Dermis blood vessel endothelial cell (primary cell): ENCODE measurements at places on chromosomes 13 and 19.

GRCh38 chr19:44212866-44213346 lies 574 bp downstream of the ZNF227 start:
- peak; percentile 59 for DNase-seq

DNA sequence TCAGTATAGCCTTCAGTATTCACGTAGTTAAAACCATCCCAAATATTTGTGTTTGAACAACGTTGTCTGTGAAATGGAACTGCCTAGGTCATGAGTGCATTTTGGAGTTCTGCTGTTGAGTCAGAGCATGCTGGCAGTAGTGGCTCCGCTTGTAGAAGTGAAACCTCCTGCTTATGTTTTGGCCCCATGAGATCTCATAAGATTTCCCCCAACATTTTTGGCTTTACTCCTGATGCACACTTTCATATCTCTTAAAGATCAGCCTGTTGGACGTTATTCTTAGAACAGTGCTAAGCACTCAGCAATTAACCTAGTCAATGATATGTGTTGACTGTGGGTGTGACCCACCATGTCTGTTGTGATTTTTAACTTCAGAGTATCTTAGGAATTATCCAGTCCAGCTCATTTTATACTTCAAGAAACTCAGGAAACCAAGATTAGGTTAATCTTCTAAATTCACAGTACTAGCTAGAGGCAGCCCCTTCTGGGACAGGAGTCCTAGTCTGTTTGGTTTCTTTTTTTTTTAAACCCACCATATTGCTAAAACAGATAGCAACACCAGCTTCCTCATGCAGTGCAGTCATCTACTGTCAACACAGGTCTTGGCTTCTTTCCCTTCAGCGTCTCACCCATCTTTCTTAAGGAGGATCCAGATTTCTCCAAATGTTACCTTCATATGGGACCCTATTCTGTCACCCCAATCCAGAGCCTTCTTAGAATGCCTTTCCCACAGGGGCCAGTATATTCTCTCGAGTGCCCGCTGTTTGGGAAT lies 26.2 kb downstream of the RAP2A start:
- no peak for DNase-seq

- no peak for DNase-seq
Observed at GRCh38 chr13:66842766-66843165, 387.4 kb downstream of the PCDH9 start.

DNA sequence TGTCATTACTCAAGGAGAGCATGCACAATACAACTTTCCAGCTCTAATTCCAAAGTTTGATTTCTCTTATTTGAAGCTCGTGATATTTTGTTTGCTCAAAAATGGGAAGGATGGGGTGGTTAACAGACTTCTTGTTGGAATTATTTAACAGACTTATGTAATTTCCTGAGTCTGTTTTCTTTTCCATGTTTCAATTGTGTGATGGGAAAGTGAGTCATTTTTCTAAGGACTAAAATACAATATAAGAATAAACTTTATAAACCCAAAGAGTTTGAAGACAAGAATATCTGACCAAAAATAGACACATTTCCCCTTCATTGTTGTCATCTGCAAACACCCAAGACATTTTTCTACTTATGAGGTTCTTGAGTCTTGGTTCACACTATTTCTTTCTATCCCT lies 211.8 kb upstream of the SLITRK5 start:
- DNase-seq = peak; percentile 0

- no peak for DNase-seq
Observed at GRCh38 chr19:40524133-40524549, 52.5 kb upstream of the SHKBP1 start.

DNA sequence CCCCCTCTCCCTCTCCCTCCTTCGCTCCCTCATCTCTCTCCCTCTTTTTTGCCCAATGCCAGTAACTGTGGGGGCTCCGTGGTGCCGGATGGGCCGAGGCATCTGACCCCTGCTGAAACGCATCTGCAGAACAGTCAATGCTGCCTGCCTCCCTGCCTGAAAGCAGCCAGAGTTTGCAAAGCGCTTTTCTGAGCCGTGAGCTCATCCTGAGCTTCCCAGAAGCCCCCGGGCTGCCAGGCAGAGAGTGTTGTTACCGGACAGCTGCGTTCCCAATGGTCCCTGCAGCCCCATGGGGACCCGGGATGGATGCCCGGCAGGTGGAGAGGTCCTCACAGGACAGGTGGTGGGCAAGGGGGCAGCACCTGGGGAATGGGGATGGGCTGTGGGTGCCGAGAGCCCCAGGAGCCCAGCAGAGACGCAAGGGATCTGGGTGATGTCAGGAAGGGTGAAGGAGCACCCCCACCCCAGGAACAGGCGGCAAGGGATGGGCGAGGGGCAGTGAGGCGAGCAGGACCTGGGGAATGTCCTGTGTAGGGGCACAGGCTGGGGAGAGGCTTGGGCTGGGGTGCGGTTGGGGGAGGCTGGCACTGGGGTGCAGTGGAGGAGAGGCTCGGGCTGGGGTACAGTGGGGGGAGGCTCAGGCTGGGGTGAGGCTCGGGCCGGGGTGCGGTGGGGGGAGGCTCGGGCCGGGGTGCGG lies 33.0 kb downstream of the GPX4 start:
- DNase-seq = no peak

DNA sequence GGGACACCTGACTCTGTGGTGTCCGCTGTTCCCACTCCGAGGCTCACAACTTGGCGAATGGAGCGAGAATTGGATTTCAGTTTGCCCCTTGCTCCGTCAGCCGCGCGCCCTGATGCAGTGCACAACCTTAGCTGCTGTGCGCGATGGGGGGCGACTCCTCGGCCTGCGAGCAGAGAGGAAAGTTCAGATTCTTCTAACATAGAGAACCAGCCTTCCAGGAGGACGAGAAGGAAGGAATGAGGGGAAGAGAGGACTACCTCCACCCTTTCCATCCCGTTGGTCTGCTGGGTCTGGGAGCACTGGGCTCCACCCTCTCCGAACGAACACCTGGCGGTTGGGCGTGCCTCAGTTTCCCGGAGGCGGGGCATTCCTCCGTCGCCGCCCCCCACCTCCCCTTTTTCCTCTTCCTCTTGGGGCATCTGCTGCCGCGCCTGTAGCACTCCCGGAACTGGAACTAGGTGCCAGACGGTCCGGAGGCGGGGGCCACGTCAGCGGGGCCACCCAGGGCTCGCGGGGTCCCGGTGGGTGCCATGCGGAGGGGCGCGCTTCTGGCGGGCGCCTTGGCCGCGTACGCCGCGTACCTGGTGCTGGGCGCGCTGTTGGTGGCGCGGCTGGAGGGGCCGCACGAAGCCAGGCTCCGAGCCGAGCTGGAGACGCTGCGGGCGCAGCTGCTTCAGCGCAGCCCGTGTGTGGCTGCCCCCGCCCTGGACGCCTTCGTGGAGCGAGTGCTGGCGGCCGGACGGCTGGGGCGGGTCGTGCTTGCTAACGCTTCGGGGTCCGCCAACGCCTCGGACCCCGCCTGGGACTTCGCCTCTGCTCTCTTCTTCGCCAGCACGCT lies at the start of gene KCNK6:
Gene KCNK6, plus strand, starts transcription at position 425 of the 838 bp plus-strand sequence. Its CDS starts 106 bp downstream, at position 531.
- peak; percentile 52 for DNase-seq

- DNase-seq = no peak
Observed at GRCh38 chr19:45293682-45294081, 29.0 kb downstream of the CKM start.
